ENCODE measurements at places on chromosomes 3 and 15. TPM values are rescaled to one million over a fixed set of nuclear protein-coding genes. Genes with fewer than 3 reads are reported as not detected.

Gene UBA7
- 27.5 TPM for total RNA-seq

Gene NR1I2
- not detected for total RNA-seq

Gene UROC1
- not detected for total RNA-seq

Gene C3orf85
- not detected for total RNA-seq

Gene TEX55
- total RNA-seq, result not detected

Gene TMEM207
- total RNA-seq, result not detected

Gene GOLGA8B
- total RNA-seq, result 1.6 TPM

Gene ACKR4
- 1.5 TPM for total RNA-seq

Gene ITIH4
- total RNA-seq, result 0.49 TPM

All from cardiac atrium fibroblast (primary cell).